ENCODE measurements at places on chromosomes 7 and 10.
A peak's percentile ranks its signal among the peaks of the same experiment; 100 is the strongest.

- DNase-seq, result no peak
Observed at GRCh38 chr7:142168746-142169145, 57.2 kb downstream of the MGAM2 start.

DNA sequence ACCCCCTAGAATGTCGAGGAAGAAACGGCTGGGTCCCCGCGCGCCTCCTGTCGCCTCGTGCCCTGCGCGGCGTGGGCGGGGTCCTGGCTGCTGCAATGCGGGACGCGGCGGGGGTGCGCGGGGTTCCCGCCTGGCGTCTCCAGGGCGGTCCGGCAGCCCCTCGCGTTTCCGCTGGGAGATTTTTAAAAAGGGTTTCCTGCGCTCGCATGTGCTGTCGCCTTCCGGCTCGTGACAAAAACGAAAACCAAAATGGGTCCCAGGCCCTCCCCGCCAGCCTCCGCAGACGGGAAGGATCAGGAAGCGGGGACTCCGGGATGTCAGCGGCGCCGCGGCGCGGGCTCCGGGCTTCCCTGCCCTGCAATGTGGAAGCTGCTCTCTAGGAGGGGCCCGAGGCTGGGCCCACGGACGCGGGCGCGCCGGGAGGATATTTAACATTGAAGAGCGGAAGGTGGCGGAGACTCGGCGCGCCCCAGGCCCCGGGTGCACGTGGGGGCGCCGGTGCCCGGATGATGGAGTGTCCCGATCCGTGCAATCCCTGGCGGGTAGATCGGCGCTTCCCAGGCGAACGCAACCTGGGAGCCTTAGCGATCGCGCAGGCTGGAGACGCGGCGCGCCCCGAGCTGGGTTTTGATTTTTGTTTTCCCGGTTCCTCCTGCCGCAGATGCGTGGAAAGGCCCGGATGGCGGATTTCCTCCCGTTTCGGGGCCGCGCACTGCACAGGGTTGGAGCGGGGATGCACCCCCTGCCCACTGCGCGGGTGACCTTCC lies 1.0 kb downstream of the PFKP start:
- no peak for DNase-seq

GRCh38 chr10:100338434-100339036 lies 8.5 kb upstream of the SCD start:
- DNase-seq, result peak; percentile 25

GRCh38 chr10:132118366-132118765 lies 52.6 kb downstream of the JAKMIP3 start:
- DNase-seq, result no peak

DNA sequence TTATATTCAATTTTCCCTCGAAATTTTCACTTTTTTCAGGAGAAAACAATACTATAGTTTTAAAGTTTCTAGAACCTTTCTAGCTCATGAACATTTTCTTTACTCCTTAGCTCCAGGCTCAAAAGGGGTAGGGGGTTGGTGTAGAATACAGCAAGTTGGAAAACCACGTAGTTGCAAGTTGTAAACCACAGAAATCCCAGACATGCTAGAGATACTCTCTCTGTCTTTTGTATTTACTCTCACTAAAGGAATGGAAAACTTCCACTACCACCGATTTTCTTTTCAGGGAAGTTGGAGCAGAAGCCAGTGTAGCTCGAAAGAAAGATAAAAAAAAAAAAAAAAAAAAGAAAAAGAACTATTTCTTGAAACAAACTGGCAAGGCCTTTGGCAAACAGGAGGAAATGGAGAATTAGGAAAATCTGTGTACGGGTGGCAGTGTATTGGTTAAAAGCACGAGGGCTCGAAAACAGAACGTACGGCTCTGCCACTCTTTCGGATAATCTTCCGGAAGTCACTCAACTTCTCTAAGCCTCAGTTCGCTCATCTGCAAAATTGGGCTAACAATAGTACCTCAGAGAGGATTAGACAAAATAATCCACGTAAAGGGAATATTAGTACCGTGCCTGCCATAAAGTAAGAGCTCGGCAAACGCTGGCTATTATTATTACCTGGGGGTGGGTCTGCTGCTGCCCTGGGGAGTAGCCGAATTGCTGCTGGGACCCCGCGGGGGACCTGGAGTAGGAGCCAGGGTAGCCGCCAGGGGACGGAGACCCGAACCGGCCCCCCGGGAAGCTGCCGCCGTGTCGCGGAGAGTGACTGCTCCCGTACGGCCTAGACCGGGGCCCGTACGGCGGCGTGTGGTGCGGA lies 628 bp downstream of the MPLKIP start:
- no peak for DNase-seq

GRCh38 chr10:5041471-5042023 lies 37.9 kb upstream of the AKR1C2 start:
- no peak for DNase-seq
